Gastrocnemius medialis (tissue), 4 donors: ENCODE measurements at places on chromosomes 3 and 15. TPM values are rescaled to one million over a fixed set of nuclear protein-coding genes. Genes with fewer than 3 reads are reported as not detected.

Gene RTP1
- not detected for total RNA-seq

Gene ADIPOQ
- 0.98 TPM for total RNA-seq

Gene FETUB
- total RNA-seq, result not detected

GRCh38 chr15:48695827-48696573, 50.5 kb upstream of the FBN1 start:
- no peak for DNase-seq

DNA sequence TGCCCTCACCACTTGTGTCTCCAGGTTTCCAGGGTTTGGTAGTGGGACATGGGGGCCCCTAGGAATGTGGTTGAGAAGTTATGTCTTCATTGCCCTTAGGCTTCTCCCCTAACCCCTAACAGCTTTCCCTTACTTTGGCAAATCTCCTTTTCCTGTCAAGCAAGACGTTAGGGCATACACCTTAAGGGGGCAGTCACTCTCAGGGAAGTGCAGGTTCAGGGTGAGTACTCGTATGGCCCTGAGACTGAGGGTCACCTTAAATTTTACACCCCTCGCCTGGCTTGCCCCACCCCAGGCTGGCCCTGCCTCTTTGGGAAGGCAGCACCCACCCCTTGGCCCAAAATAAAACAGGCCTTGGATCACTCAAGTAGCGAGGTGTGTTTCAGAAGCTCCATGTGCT, 33.5 kb downstream of the POLR2M start:
- DNase-seq, result no peak

DNA sequence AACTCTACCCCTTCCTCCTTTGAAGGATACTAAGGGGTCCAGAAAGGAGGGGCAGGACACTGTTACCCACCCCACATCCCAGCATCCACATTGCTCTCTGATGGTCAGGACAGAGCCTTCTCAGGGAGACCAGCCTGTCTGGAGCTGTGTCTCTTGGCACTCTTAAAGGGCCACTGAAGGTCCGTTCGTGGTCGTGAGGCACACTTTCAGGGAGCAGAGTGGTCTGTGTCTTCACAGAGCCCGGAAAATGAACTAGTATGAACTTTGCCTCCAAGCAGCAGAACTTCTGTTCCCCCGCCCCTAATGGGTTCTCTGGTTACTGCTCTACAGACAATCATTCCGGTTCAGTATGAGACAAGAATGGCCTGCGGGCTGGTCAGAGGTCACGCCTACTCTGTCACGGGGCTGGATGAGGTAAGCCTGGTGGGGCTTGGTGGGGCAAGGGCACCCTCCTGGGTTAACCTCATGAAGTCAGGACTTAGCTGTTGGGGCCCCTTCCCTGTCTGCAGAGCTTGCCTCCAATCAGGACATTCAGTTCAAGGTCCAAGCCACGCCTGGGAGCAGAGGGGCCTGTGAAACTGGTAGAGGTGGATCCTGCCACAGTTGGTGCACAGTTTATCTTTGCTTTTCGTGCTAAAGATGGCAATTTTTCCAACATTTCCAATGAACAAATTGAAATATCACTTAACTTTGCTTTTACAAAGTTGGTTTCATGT, 33.2 kb downstream of the CAPN3 start:
- no peak for DNase-seq

- DNase-seq, result no peak
Observed at GRCh38 chr3:151009981-151010380, 37.5 kb upstream of the CLRN1 start.

Gene STRA6
- not detected for total RNA-seq

GRCh38 chr3:189149203-189149602, 22.6 kb upstream of the TPRG1 start:
- no peak for DNase-seq

Gene CCDC80
- total RNA-seq, result 2.5 TPM

- DNase-seq, result no peak
Observed at GRCh38 chr3:41600616-41601015, 361.3 kb downstream of the ULK4 start.

Gene ASB7
- 5.1 TPM for total RNA-seq

Gene WDR93
- total RNA-seq, result not detected

GRCh38 chr3:96213393-96213792, 601.0 kb upstream of the EPHA6 start:
- no peak for DNase-seq

Gene MUC13
- total RNA-seq, result not detected

Gene AMIGO3
- not detected for total RNA-seq
